ENCODE measurements at places on chromosomes 1 and 21. TPM values are rescaled to one million over a fixed set of nuclear protein-coding genes. Genes with fewer than 3 reads are reported as not detected.

DNA sequence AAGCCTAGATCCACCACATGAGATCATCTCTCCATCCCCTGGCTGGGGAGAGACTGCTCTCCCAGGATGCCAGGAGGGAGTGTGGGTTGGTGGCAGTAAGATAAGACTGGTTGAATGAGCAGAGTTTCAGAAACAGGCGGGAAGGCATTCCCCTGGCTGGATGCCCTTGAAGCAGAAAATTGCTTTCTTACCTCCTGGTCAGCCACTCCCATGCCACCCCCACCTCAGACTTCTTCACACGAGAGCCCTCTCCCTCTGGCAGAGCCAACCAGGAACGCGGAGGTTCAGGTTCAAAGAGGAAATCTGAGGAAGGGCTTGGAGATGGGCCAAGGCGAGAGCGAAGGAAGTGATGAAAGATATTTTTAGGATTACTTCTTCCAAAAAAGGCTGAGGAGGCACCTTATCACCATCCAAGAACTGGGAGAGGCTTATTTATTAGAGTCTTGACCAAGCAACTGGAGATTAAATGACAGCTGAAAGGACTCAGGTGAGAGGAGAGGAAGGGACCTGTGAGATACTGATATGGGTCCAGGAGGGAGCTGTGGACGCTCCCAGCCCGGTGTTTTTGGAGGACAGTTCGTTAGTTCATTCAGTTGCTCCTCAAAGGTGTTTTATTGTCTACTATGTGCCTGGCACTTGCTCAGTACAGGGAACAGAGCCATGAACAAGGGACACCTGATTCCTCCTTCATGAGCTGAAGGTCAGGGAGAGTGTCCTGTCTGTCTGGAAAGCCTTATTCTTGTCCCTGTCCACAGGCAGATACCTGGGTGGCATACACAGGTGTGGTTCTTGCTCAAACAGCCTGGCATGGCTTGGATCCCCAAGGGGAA, 18.9 kb upstream of the SLC26A9 start:
- H3K27me3 ChIP-seq = no peaks in the 10 kb centered on the region
- peak; percentile 83 for DNase-seq
- peak overlapping the region; percentile 37 for H3K27ac ChIP-seq
- no peaks in the 10 kb centered on the region for H3K36me3 ChIP-seq
- H3K4me3 ChIP-seq = no peak overlapping the region

DNA sequence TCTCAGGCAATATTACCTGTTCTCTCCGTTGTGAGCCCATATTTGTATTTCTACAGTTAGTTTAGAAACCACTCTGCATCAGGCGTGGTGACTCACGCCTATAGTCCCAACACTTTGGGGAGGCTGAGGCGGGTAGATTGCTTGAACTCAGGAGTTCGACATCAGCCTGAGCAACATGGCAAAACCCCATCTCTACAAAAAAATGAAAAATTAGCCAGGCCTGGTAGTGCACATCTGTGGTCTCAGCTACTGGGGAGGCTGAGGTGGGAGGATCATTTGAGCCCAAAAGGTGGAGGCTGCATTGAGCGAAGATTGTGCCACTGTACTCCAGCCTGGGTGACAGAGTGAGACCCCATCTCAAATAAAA, 19.7 kb upstream of the ID3 start:
- H3K27me3 ChIP-seq = no peaks in the 10 kb centered on the region
- H3K27ac ChIP-seq = peak overlapping the region; percentile 75
- DNase-seq = no peak
- H3K4me3 ChIP-seq = no peak overlapping the region
- peaks cover 38% of the 10 kb centered on the region for H3K4me1 ChIP-seq

DNA sequence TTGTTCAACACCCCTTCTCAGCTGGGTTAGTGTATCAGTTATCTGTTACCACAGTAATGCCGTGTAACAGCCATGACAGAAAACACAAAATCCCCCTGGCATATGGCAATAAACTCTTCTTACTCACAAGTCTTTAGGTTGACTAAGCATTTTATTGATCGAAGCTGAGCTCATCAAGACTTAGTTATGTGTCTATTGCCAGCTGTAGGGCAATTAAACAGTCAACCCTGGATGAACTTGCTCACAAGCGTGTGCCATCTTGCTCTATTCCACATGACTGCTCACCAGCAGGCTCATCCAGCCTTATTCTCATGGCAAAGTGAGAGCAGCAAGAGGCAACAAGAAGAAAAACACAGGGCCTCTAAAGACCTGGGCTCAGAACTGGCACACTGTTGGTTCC, 333.8 kb upstream of the PTBP2 start:
- H3K4me1 ChIP-seq = no peaks in the 10 kb centered on the region
- no peaks in the 10 kb centered on the region for H3K36me3 ChIP-seq
- no peak overlapping the region for H3K4me3 ChIP-seq
- H3K27ac ChIP-seq = no peak overlapping the region
- no peak for DNase-seq
- H3K27me3 ChIP-seq = no peaks in the 10 kb centered on the region

- no peak overlapping the region for H3K4me3 ChIP-seq
- no peak for DNase-seq
- no peaks in the 10 kb centered on the region for H3K27me3 ChIP-seq
- no peaks in the 10 kb centered on the region for H3K36me3 ChIP-seq
- no peaks in the 10 kb centered on the region for H3K4me1 ChIP-seq
These were observed 135.4 kb downstream of the BACH1 start for GRCh38 chr21:29434081-29434480.

DNA sequence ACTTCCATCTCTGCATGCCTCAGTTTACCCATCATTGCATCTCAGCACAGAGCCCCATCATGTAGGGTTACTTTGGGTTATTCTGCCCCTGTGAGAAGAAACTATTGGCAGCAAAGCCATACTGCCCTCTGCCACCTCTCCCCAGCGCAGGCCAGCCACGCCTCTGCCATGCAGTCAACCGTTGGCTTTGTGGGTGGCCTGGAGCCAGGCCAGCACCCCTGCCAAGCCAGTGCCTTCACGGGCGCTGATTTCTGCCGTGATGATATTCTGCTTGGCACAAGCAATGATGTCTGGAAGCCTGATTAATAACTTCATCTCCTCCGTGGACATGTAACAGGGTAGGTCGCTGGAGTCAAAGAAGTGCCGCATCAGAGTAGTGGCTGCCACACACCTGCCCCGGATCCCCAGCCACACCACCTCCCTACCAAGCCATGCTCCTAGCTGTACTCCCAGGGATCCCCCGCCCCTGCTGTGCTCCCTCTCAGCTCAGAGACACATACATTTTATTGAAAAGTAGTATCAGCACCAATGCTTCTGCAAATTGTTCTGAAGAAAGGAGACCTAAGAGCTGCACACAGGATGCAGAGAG, 15.0 kb upstream of the CEP85 start:
- no peak overlapping the region for H3K4me3 ChIP-seq
- DNase-seq = no peak
- no peaks in the 10 kb centered on the region for H3K27me3 ChIP-seq
- H3K4me1 ChIP-seq = no peaks in the 10 kb centered on the region

DNA sequence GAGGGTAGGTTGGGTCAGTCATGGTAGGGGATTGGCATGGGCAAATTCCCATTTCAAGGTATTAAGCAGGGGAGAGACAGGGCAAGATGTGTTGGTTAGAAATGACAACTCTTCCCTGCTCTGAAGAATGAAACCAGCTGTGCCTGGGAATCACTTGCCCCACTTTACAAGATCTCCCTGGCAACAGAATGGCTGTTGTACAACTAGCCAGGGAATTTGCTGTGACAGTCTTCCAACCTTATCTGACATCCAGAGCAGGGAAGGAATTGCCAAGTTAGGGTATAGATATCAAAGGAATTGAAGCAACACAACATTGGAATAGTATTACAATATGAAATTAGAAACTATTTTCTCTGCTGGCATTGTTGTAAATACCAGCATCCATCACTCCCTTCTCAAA, 154.7 kb downstream of the CACNA1E start:
- DNase-seq = no peak
- H3K36me3 ChIP-seq = no peaks in the 10 kb centered on the region
- no peaks in the 10 kb centered on the region for H3K4me1 ChIP-seq
- H3K4me3 ChIP-seq = no peak overlapping the region

DNA sequence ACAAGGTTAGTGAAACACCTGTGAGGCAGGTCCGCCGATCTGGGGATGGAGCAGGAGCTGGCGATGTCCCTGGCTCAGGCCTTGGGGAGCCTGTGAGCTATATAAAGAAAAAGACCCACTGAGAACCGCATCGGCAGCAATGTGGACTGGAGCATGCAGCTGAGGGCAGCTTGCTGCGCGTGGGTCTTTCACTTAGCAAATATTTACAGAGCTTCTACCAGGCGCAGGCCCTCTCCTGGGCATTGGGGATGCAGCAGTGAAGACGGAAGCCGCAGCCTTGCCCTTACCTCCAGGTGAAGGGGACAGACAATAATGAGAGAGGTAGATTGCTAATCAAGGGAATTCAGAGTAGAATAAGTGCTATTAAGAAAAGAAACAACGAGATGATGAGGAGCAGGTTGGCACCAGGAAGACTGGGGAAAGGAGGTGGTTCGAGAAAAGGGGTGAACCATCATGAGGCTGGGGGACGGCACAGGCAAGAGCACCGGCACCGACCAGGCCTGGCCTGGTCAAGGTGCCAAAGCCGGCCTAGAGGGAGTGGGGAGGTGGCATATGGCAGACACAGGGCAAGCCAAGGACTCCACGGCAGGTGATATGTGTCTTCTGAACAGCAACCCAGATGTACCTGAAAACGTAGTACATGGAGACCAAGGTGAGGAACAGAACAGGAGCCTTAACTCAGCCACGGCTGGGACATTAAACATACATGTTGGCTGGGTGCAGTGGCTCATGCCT, 60.7 kb upstream of the PAX7 start:
- no peak overlapping the region for H3K4me3 ChIP-seq
- DNase-seq = no peak
- peaks cover 52% of the 10 kb centered on the region for H3K27me3 ChIP-seq
- no peak overlapping the region for H3K27ac ChIP-seq
- H3K36me3 ChIP-seq = no peaks in the 10 kb centered on the region
- H3K4me1 ChIP-seq = no peaks in the 10 kb centered on the region

- no peaks in the 10 kb centered on the region for H3K36me3 ChIP-seq
- H3K27me3 ChIP-seq = no peaks in the 10 kb centered on the region
These were observed 5.4 kb downstream of the CDC42 start for GRCh38 chr1:22057861-22058260.

DNA sequence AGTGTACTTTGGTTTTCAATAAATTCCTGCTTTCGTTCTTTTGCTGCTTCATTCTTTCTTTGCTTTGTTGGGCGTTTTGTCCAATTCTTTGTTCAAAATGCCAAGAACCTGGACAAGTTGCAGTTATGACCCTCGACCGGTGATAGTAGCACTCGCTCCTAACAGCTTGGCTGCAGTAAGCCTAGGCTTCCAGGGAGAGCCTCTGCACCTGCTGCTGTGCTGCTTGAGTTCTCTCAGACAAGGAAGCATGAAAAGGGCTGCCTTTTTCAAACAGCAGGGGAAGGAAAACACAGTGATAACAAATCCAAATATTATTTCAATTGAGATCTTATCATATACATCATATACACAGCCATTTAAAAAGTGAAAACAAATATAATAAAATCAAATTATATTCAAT, 12.8 kb upstream of the RIPK4 start:
- peaks cover 84% of the 10 kb centered on the region for H3K27me3 ChIP-seq
- H3K27ac ChIP-seq = no peak overlapping the region
- peaks cover 13% of the 10 kb centered on the region for H3K4me1 ChIP-seq
- no peak overlapping the region for H3K4me3 ChIP-seq

GRCh38 chr1:46960250-46960649, 19.0 kb upstream of the CYP4A11 start:
- H3K27ac ChIP-seq = no peak overlapping the region
- no peak for DNase-seq
- H3K27me3 ChIP-seq = no peaks in the 10 kb centered on the region
- no peaks in the 10 kb centered on the region for H3K36me3 ChIP-seq
- no peaks in the 10 kb centered on the region for H3K4me1 ChIP-seq

- no peaks in the 10 kb centered on the region for H3K27me3 ChIP-seq
- DNase-seq = no peak
- peaks cover 54% of the 10 kb centered on the region for H3K4me1 ChIP-seq
- H3K4me3 ChIP-seq = no peak overlapping the region
- peak overlapping the region; percentile 86 for H3K27ac ChIP-seq
- no peaks in the 10 kb centered on the region for H3K36me3 ChIP-seq
These were observed 5.2 kb downstream of the MTARC1 start for GRCh38 chr1:220791956-220792355.

GRCh38 chr1:155061381-155062150, 2.0 kb upstream of the EFNA4 start:
- H3K4me3 ChIP-seq = no peak overlapping the region
- H3K27me3 ChIP-seq = no peaks in the 10 kb centered on the region
- H3K4me1 ChIP-seq = peaks cover 43% of the 10 kb centered on the region
- peak; percentile 82 for DNase-seq

DNA sequence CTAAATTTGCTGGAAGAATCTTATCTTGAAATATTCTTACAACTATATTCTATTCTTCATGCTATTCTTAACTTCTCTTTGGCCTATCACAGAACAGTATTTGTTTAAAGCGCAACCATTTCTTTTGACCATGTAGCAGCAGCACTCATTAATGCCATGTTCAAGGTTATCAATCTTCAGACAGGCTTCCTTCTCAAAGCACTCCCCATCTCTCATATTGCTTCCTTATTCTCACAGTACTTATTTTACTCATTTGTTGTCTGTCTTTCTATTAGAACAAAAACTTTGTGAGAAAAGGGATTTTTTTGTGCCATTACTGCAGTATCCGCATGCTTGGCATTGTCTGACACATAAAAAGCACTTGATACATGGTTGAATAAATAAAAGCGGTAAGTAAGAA, 89.7 kb downstream of the ATP1B1 start:
- H3K27me3 ChIP-seq = no peaks in the 10 kb centered on the region
- DNase-seq = no peak
- no peaks in the 10 kb centered on the region for H3K36me3 ChIP-seq
- H3K4me1 ChIP-seq = no peaks in the 10 kb centered on the region
- H3K4me3 ChIP-seq = no peak overlapping the region

DNA sequence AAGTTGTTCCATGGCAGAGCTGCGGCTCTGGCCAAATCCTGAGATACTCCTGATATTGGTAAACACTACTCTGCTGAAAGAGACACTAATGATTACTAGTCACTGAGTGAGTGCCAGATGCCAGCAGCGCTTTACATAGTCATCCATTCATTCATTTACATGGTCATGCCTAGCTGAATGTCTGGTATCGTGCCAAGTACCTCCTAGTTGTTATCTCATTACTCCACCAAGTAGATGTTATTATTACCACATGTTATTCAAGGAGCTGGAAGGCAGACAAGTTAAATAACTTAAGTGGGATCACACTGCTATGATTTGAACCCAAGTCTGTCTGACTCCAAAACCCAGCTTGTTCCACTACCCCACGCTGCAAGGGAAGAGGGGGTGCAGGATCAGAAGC, 4.7 kb downstream of the OLFML2B start:
- no peak overlapping the region for H3K4me3 ChIP-seq
- DNase-seq = no peak
- no peak overlapping the region for H3K27ac ChIP-seq
- H3K36me3 ChIP-seq = no peaks in the 10 kb centered on the region

- DNase-seq = no peak
- H3K27ac ChIP-seq = peak within 1 kb of the TSS; percentile 93
- no peaks in the 10 kb centered on the region for H3K27me3 ChIP-seq
- H3K4me3 ChIP-seq = peak within 1 kb of the TSS; percentile 22
- no peaks in the 10 kb centered on the region for H3K4me1 ChIP-seq
- no peaks in the 10 kb centered on the region for H3K36me3 ChIP-seq
These were observed at the start of gene TNFAIP8L2 for GRCh38 chr1:151156515-151156819. TSS of gene TNFAIP8L2 (plus strand) at chr1:151156649. CDS start at chr1:151158698, 2,049 bp downstream.

Gene SLC45A3
- total RNA-seq = 6.3 TPM

Gene GBP6
- 1.3 TPM for total RNA-seq

Gene LYPD8
- total RNA-seq = not detected

Gene NT5C1A
- total RNA-seq = 0.42 TPM

Gene GCSAML
- 0.84 TPM for total RNA-seq

Gene RSPO1
- total RNA-seq = 1.2 TPM
